ENCODE measurements at places on chromosomes 2 and 18.

GRCh38 chr2:203286532-203286931, 41.7 kb upstream of the ABI2 start:
- no peak for DNase-seq
- H3K36me3 ChIP-seq, result no peaks in the 10 kb centered on the region
- no peaks in the 10 kb centered on the region for H3K27me3 ChIP-seq
- peaks cover 11% of the 10 kb centered on the region for H3K4me1 ChIP-seq
- no peak overlapping the region for H3K27ac ChIP-seq
- H3K4me3 ChIP-seq, result no peak overlapping the region

GRCh38 chr18:62437235-62438017, 85.4 kb upstream of the ZCCHC2 start:
- peak overlapping the region; percentile 73 for H3K27ac ChIP-seq
- H3K27me3 ChIP-seq, result no peaks in the 10 kb centered on the region
- no peaks in the 10 kb centered on the region for H3K36me3 ChIP-seq
- H3K4me1 ChIP-seq, result peaks cover 34% of the 10 kb centered on the region
- DNase-seq, result peak; percentile 94

DNA sequence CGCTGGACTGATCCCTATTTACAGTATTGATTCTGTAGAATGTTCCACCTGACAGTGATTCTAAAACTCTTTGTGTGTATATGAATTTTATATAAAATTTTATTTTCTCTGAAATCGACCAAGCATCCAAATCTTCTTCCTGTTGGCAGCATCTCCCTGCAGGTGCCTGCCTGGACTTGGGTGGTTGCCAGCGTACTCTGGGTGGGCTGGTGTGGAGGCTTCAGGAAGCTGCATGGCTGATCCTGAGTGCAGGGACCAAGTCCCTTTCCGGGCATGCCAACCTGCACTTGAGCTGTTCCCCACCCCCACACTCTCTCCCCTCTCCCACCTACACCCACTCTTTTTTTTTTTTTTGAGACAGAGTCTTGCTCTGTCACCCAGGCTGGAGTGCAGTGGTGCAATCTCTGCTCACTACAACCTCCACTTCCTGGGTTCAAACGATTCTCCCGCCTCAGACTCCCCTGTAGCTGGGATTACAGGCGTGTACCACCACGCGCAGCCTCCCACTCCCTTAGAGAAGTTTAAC, 53.2 kb upstream of the ALKAL2 start:
- no peaks in the 10 kb centered on the region for H3K36me3 ChIP-seq
- no peak overlapping the region for H3K27ac ChIP-seq
- no peak overlapping the region for H3K4me3 ChIP-seq
- no peak for DNase-seq

DNA sequence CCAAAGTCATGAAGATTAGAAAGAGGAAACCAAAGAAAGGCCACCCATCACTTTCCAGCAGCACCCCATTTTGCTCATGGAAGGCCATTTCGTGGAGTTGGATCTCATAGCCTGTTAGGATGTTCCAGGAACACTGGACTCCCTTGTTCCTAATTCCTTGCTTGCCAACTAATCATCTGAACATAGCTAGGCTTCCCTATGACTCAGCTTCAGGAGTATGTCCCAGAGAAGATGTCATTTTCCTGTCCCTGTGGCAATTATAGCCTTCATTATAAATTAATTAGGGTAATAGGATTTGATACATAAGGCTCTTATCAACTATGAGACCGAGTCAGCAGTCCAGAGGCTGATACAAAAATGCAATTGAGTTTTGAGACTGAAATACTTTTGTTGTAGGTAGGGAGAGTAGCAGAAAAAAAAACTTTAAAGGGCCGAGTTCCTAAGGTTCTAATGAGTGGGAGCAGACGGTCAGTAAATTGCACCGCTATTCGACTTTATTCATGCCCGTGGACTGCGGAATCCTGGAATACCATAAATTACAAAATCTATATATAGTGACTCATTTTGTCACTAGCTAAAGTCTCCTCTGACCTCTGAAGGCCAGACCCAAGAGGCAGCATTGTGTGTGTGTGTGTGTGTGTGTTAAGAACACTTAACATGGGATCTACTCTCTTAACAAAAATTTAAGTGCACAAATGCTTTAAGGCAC, 311.8 kb downstream of the FBXO15 start:
- H3K27me3 ChIP-seq, result no peaks in the 10 kb centered on the region
- H3K4me1 ChIP-seq, result no peaks in the 10 kb centered on the region
- DNase-seq, result no peak
- H3K27ac ChIP-seq, result no peak overlapping the region

DNA sequence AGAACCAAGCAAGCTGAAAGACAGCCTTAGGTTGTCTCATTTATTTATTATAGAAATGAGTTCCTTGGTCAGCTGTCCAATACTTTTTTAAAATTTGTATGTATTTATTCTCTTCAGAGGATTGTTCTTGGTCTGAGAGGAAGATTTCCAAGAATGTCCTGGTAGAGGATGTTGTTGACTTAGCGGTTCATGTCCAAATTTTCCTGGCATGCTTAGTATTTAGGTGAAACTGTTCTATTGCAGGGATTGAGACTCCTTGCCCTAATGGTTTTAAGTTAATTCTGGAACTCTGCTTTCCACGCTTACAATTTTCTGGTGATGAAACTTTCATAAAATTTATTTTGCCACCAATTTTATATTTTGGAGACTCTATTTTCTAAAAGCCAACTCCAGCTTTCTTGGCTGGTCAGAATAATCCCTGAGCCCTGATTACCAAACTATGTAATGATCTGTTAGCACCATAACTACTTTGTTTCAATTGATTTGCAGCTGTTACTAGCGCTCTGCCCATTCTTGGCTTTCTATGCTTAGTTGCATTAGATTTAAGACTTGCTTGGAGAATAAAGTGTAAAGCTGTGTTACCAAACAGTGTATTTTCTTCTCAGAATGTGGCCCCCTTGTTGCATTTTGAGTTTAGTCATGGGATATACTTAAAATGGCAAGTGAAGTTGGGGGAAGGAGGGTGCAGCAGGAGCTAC, 1868.8 kb upstream of the CELF4 start:
- no peaks in the 10 kb centered on the region for H3K36me3 ChIP-seq
- H3K27me3 ChIP-seq, result no peaks in the 10 kb centered on the region
- no peaks in the 10 kb centered on the region for H3K4me1 ChIP-seq
- H3K4me3 ChIP-seq, result no peak overlapping the region
- no peak overlapping the region for H3K27ac ChIP-seq

GRCh38 chr2:3633982-3634595, 23.9 kb upstream of the ALLC start:
- no peak for DNase-seq
- H3K27ac ChIP-seq, result no peak overlapping the region
- no peak overlapping the region for H3K4me3 ChIP-seq
- no peaks in the 10 kb centered on the region for H3K4me1 ChIP-seq
- no peaks in the 10 kb centered on the region for H3K36me3 ChIP-seq

DNA sequence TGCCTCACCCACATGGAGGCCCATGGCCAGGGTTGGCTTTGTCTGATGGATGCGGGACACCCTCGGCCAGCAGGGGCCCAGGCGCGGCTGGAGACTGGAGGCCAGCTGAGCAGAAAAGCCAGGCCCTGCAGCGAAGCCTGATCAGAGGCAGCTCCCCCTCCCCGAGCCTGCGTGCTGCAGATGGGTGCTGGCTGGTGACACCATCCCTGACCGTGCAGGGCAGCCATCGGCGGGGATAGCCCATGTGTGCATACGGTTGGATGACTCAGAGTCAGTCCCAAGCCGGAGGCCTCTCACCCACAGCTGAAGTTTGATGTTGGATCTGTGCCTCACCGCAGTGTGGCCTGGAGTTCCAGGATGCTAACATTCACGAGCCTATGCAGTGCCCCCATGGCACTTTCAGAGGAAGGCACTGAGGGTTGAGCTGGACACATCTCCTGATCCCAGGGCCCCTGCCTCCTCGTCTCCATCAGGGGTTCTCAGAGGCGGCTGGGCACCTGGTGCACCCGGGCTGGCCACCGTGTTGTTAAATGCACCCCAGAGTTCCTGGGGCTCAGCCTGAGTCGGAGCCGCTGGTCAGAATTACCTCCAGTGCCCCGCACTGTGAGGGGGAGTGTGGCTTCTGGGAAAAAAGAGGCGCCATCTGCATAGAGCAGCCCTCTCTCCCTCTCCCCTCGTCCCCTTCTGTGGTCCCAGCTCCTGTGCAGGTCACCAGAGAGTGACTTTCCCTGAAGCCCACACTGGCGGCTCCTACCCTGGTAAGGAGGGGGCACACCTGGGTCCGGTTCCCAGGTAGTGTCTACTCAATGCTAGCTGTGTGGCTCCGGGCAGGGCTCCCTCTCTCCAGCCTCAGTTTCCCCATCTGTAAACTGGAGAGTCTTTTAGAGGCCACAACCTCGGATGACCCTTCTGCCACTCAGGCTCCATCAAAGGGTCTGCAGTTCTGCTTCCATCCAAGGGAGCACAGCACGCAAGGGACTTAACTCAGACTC, 19.4 kb upstream of the KIF1A start:
- peaks cover 4% of the 10 kb centered on the region for H3K27me3 ChIP-seq
- no peak overlapping the region for H3K4me3 ChIP-seq
- no peaks in the 10 kb centered on the region for H3K4me1 ChIP-seq
- no peak overlapping the region for H3K27ac ChIP-seq

GRCh38 chr2:148967578-148967977, 70.9 kb upstream of the LYPD6B start:
- H3K27ac ChIP-seq, result no peak overlapping the region
- H3K4me1 ChIP-seq, result no peaks in the 10 kb centered on the region
- no peak overlapping the region for H3K4me3 ChIP-seq
- H3K27me3 ChIP-seq, result no peaks in the 10 kb centered on the region
- no peak for DNase-seq

DNA sequence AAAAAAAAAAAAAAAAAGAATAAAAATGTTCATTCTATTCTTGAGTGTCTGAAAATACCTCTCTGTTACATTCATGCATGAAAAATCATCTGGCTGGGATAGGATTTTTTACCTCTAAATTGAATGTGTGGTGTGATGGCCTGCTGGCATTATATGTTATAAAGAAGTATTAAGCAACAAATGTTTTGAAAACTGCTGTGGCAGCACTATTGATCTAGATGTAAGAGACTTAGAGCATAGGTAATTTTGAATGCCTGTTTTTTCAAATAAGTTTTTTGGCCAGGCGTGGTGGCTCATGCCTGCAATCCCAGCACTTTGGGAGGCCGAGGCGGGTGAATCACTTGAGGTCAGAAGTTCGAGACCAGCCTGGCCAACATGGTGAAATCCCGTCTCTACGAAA, 147.0 kb upstream of the LINC00305 start:
- no peaks in the 10 kb centered on the region for H3K36me3 ChIP-seq
- DNase-seq, result no peak
- H3K27ac ChIP-seq, result no peak overlapping the region
- no peaks in the 10 kb centered on the region for H3K27me3 ChIP-seq

Data from adrenal gland (tissue), 19 donors.